ENCODE measurements at places on chromosomes 7 and 10. TPM values are rescaled to one million over a fixed set of nuclear protein-coding genes. Genes with fewer than 3 reads are reported as not detected.

The CUTC gene
- 22.7 TPM for total RNA-seq

The OR6B1 gene
- not detected for total RNA-seq

The EGR2 gene
- not detected for total RNA-seq

The GNG11 gene
- 59.0 TPM for total RNA-seq

The ACTL6B gene
- total RNA-seq, result not detected

The FAM25G gene
- not detected for total RNA-seq

The NEUROG3 gene
- total RNA-seq, result not detected

The WDR86 gene
- 17.6 TPM for total RNA-seq

The HTR7 gene
- 0.18 TPM for total RNA-seq

The FAM237B gene
- total RNA-seq, result not detected

The NEBL gene
- total RNA-seq, result 3.7 TPM

The NODAL gene
- not detected for total RNA-seq

The STOX1 gene
- total RNA-seq, result not detected

The LANCL2 gene
- total RNA-seq, result 26.8 TPM

The FAM180A gene
- 1.7 TPM for total RNA-seq

The LEP gene
- not detected for total RNA-seq

The NPSR1 gene
- total RNA-seq, result not detected

The EBLN1 gene
- total RNA-seq, result not detected

The OPN1SW gene
- total RNA-seq, result not detected

The CCNJ gene
- 1.8 TPM for total RNA-seq

The WEE2 gene
- not detected for total RNA-seq

The CALHM1 gene
- not detected for total RNA-seq

The PPIA gene
- 4,923 TPM for total RNA-seq

The HOXA2 gene
- total RNA-seq, result 0.53 TPM

The CYP2C19 gene
- total RNA-seq, result not detected

The PHYHIPL gene
- 2.3 TPM for total RNA-seq

The NME8 gene
- not detected for total RNA-seq

The SEC31B gene
- 0.29 TPM for total RNA-seq

The NIPSNAP2 gene
- 51.3 TPM for total RNA-seq

The EIF5AL1 gene
- total RNA-seq, result 0.53 TPM

The KIAA1217 gene
- total RNA-seq, result 3.5 TPM

All from myometrial cell (primary cell).